ENCODE measurements at places on chromosomes 6 and 20.

- no peak for DNase-seq
Measured at GRCh38 chr20:49658508-49658907, 55.2 kb downstream of the B4GALT5 start.

- peak; percentile 27 for DNase-seq
Measured at GRCh38 chr6:3766214-3766613, 14.7 kb upstream of the PXDC1 start.

DNA sequence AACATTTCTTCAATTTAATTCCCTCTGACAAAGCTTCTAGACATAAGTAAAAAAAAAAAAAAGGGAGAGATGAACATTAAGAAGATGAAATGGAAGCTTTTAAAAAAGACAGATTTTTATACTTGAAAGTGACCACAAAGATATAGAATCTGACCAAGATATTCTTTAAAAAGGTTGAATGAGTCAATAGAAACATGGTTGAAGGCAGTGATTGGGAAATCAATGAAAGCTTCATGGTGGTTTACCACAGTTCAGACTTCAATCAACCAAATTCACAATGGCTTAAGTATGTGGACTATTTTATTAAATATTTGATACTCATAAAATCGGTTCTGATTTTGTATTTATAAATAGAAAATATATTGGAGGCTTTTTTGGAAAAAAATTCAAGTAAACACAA lies 248.4 kb upstream of the HSF2 start:
- no peak for DNase-seq

DNA sequence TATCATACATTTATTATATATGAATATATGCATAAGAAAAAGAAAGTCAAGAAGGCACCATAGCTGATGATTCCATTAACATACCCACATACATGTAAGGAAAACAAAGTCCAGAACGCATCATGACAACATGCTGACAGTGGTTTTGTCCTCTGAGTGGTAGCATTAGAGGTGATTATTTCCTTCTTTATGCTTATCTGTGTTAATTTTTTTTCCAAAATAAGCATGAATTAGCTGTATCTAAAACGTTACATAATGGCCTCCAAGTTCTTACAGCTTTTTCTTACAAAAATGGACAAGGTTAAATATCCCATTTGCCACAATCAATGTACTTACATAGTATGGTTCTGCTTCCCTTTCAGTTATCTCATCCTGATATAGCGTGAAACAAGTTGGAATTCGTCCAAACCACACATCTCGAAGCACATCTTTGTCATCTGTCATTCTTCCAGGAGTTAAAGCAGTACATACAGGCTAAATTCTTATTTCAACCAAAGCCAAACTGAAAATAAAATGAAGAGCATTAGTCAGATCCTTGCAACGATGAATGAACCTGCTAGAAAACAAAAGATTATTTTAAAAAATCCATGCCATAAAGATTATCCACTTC lies 9.7 kb downstream of the ATG5 start:
- no peak for DNase-seq

DNA sequence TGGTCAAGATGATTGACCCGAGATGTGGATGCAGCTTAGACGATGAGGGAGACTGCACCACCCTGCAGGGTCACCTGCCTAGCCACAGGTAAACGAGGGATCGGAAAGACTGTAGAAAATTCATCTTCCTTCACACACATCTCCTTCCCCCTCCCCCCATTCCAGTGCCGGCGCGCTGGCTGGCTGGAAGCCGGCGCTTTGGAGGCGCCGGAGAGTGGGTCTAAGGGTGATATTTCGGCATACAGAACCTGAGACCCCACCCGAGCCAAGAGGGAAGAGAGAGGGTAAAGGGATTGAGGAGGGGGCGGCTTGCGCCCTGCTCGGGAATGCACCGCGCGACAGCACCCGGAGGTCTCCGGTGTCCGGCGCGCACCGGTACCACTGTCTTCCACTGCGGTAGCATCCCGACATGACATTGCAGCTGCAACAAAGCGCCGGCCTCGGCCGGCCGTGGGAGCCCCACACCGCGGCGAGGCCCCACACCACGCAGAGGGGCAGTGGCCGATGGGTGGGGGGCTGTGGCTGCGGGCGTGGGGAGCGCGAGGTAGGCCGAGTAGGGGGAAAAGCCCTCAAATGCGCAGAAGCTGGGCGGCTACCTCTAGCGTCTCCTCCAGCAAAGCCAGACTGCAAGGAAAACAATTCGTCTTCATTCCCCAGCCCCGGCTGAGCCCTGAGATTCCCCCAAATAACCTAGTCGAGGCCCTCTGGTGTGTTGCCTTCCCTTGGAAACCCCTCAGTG lies 984 bp downstream of the TNFRSF21 start:
- peak; percentile 36 for DNase-seq

GRCh38 chr6:16329233-16329632 lies 90.8 kb downstream of the GMPR start:
- DNase-seq: no peak

GRCh38 chr6:108698593-108699289 lies 138.0 kb downstream of the FOXO3 start:
- no peak for DNase-seq

- peak; percentile 24 for DNase-seq
Measured at GRCh38 chr20:48826069-48826468, 1.7 kb downstream of the PREX1 start.

DNA sequence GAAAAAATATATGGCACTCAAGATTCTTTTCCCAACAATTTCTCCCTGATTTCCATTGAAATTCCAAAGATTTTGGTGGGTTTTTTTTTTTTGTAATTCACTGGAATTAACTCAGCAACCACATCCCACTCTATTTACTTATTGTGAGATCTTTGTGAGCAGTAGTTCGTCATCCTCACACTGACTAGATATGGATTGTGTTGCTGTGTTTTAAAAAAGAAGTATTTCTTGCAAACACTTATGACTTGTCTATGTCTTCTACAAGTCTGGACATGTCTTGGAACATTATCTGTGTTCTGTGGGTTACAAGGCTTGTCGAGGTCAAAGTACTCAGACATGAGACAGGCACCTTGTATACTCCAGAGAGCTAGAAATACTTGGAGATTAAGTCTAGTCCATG lies 7.3 kb upstream of the TENT5A start:
- no peak for DNase-seq

GRCh38 chr6:163263998-163264661 lies 150.4 kb upstream of the QKI start:
- DNase-seq: no peak

DNA sequence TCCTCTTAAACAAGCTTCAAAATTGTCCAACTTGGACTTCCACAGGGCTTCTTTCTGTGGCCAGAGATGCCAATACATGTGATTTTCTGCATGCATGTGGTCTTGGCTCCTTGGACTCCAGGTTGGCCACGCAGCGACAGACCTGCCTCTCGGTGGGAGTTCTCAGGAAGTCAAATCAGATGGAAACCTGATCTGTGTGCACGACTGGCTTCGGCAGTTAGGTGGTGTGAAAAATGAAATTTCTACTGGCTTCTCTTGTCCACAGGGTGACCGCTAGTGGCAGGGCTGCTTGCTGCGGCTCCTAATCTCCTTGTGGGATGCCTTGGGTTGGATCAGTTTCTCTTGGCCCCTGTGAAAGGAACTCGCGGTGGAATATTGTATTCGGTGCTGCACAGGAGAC lies 57.3 kb downstream of the PHACTR3 start:
- no peak for DNase-seq

DNA sequence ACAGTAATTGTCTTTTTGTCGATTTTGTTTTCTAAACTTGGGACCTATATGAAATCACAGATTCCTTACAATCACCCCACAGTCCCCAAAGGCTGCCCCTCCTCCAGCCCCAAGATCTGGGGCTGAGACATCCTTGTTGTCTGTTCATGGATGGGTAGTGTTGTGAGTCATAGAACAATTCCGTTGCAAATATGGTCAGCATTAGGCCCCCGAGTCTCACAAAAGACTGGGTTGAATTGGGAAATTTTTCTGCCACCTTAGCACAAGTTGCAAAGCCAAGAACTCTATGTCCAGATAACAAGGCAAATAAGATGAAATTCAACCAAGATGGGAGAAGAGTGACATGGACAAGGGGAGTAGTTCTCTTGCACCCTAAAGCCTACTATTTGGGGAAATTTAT lies 10.5 kb upstream of the TAB2 start:
- no peak for DNase-seq

- DNase-seq: no peak
Measured at GRCh38 chr6:56004426-56004825, 129.0 kb upstream of the BMP5 start.

DNA sequence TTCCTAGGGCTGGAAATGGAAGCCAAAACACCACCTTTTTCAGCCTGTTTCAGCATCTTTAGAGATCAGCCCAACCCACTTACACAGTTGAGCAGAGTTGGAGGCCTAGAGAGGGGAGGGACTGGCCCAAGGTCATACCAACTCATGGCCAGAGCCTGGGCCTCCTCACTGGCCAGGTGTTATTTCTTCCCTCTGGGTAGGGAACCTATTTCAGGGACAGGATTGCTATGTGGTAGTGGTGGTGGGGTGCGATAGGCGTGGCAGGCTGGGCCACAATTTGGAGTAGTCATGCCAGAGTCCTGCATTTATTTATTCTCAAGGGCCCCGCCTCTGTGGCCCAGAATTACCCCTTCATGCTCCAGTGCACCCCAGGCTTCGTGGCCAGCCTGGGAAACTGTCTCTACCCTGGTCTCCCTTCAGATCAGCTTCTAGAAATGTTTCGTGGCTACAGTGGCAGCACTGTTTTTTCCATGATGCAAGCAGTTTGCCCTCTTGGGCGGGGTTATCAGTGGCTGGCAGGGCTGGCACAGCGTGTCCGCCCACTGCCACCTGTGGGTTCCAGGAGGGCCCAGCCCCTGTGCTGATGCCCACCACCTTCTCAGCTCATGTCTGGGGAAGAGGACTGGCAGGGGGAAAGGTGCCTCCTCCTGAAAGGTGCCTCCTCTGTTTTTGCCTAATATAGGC lies 6.2 kb downstream of the VEGFA start:
- DNase-seq: peak; percentile 22
